Hematopoietic multipotent progenitor cell treated with erythropoietin and hydrocortisone succinate and interleukin-3 and kit ligand, for 17 days (in vitro differentiated cells): ENCODE measurements at places on chromosomes 4 and X.

DNA sequence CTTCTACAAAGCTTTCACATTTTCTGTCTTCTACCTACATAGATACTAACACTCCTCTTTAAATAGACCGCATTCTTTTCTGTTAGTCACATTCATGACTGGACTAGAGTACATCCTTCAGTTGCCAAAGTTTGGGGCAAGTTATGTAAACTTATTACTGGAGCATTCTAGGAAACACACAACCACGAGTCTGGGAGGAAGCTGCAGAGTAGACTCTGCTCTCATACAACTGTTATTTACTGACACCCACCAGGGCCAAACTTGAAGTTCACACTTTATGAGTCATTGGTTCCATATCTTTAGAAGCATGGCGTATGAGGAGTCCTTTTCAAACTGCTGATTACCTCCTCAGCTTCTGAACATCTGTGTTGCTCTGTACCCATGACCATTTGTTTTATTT is 87.0 kb downstream of the RNF150 start:
- DNase-seq: no peak

- DNase-seq: peak; percentile 54
Measured at GRCh38 chr4:2441393-2442174, 22.8 kb downstream of the CFAP99 start.

DNA sequence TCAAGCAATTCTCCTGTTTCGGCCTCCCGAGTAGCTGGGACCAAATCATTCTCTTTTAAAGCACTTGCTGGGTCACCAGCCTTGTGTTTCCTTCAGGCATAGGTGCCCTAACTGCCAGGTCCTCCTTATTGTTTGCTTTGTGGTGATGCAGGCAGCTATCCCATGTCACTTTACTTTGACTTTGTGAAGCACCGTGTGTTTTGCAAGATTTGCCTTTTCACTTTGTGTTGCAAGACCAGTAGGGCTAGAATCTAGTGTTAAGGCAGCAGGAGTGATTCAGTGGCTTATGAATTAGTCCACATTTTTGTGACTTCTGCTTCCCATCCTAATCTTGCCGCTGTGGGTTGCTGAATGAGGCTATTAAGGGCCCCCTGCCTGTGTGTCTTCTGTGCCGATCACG is 20.2 kb downstream of the SYAP1 start:
- no peak for DNase-seq

DNA sequence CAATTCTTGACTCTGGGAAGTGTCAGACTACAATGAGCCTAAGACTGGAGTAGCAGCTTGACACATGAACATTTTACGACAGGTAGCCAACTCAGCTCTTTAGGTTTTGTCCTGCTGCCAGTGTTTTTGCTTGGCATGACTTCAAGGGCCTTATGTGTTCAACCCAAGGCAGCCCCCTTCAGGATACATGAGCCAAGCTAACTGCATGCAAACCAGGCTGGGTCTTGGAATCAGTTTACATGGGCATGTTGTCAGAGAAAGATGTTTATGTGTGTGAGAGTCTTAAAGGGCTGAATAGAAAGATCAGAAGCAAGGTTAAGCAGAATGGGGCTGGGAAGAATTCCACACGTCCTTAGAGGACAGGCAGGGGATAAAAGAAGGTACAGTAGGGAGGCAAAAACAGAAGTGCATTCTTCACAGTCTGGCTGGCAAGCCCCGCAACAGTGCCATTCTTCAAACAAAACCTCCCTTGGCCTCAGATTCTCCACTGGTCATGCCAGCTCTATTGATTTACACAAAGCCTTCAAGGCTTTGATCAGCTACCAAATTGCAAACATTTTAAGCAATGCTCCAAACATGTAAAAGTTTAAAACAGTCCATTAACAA is 97.3 kb downstream of the NKX6-1 start:
- DNase-seq: no peak

- no peak for DNase-seq
Measured at GRCh38 chrX:109954955-109955354, 48.0 kb upstream of the TMEM164 start.

- DNase-seq: peak; percentile 81
Measured at GRCh38 chr4:38179690-38180377, 219.6 kb downstream of the PTTG2 start.

GRCh38 chr4:111997785-111998184 is 147.5 kb upstream of the FAM241A start:
- no peak for DNase-seq

GRCh38 chr4:78770091-78770642 is 6.0 kb upstream of the BMP2K start:
- DNase-seq: peak; percentile 66
